Central memory CD4-positive, alpha-beta T cell (primary cell): ENCODE measurements at places on chromosomes 3 and 15.

DNA sequence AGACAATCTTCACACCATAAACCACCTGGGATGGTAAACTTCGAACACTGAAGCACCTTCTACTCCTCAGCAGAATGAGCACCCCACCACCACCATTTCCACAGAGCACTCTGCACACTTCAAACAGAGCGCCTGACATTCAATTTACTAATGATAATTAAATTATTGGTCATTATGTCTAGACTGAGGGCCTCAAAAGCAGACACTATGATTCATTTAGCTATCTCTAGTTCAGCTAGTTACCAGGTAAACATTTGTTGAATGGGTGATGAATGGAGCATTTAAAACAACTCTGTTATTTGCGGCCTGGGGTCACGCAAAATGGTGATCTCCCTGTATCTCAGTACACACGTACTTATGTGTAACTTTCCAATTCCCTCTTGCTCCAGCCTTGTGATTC, 40.9 kb downstream of the ACAP2 start:
- DNase-seq = no peak

DNA sequence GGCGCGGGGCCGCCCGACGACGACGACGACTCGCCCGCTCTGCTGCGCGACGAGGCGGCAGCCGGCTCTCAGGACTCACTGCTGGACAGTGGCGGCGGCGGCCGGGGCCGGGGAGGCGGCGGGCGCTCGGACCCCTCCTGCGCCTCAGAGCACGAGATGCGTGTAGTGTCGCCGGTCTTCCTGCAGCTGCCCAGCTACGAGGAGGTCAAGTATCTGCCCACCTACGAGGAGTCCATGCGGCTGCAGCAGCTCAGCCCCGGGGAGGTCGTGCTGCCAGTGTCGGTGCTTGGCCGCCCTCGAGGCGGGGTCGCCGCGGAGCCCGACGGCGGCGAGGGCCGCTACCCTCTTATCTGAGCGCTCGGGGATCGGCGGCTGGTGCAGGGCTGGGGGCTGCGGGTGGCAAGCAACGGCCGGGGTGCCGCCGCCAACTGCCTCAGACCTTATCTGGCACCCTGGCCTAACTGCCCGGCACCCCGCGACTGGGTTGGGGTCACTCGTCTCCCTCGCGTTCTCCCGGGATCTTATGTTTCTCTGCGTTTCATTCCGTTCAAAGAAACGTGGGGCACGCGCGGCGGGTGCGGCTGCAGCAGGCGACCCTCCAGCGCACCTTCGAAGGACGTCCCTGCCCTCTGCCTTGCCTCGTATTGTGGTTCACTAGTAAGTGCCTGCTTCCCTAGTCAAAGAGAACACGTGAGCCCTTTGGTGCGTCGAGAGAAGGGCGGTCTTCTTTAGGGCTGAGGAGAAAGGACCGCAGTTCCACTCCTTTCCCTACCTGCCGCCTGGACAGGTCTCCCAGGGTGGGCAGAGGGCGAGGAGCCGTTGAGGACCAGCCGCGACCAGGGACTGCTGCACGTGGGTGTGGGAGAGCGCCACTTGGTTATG, 1.0 kb downstream of the C3orf80 start:
- no peak for DNase-seq

DNA sequence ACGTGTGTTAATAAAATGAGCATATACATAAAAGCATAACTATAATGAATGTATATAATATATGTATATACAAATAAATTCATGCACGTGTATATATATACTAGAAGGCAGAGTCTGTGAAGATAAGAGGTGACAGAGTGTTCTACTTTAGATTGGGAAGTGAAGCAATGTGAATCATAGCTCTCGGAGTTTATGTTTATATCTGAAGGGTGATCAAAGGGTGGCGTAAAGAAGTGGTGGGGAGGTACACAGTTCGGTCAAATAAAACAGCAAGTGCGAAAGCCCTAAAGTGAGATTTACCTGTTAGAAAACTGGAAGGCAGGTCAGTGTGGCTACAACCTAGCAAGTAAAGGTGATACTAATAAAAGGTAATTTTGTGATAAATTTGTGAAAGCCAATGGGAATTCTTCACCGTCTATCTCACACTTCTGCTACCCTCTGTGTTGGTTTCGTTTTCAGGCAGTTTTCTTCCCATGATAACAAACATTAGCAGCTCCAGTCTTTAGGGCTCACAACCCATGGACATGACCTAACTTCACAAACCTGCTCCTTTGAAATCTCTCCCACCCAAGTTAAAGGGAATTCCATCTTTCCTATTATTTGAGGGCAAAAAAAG, 46.7 kb upstream of the BCHE start:
- DNase-seq = no peak

DNA sequence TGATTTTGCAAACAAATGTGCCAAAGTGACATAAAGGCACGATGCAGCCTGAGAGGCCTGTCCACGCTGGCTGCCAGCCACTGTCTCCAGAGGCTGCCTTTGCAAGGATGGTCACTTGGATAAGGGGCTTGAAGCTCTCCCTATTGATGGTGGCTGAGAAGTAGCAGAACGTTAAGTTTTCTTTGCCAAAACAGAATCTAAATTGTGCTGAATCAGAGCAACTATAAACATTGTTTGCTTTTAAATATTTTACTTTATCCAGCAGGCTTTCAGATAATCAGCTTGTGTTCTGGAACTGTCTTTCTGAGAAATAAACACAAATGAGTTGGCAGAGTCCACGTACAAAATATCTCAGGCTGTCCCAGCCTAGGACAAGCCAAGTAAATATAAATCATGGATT, 23.8 kb upstream of the CNBP start:
- no peak for DNase-seq

DNA sequence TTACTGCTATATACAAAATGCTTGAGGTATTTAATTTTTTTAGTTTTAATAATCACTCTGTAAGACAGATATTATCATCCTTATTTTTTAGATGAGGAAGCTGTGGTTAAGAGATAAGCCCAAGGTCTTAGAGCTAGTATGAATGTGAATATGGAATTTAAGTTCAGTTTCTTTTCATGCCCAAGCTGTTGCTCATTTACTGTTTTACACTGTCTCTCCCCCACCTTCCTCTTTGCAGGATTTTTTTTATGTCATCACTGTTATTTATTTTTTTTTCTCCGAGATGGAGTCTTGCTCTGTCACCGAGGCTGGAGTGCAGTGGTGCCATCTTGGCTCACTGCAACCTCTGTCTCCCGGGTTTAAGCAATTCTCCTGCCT, 22.5 kb downstream of the MAP2K5 start:
- DNase-seq = no peak

DNA sequence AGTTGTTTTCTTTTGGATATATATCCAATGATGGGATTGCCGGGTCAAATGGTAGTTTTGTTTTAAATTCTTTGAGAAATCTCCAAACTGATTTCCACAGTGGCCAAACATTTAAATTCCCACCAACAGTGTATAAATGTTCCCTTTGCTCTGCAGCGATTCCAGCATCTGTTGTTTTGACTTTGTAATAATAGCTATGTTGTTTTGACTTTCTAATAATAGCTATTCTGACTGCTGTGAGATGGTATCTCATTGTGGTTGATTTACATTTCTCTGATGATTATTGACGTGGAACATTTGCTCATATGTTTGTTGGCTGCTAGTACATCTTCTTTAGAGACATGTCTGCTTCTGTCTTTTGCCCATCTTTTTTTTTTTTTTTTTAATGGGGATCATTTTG, 332.2 kb upstream of the GBE1 start:
- DNase-seq = no peak

DNA sequence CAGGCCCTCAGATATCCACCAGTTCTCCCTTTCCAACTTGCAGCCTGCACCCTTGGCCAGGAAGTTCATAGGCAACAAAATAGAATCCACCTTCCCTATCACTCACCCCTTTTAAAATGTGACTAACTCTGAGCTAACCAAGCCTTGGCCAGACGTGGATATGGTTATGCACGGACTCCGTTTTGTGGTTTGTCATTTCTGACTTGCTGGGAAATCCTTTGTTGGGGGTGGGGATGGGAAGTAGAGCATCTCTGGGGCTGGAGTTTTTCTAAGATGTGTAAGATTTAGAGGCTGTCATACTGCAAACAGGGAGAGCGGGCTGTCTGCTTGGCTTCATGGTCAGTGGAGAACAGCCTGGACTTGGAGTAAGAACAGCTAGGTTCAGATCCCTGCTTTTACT, 62.6 kb downstream of the SMAD3 start:
- no peak for DNase-seq

GRCh38 chr3:39281533-39281932, 1.7 kb upstream of the CX3CR1 start:
- no peak for DNase-seq

GRCh38 chr3:37700466-37701248, 161.0 kb upstream of the CTDSPL start:
- no peak for DNase-seq

- DNase-seq = no peak
Measured at GRCh38 chr15:93519599-93519998, 430.6 kb upstream of the RGMA start.

DNA sequence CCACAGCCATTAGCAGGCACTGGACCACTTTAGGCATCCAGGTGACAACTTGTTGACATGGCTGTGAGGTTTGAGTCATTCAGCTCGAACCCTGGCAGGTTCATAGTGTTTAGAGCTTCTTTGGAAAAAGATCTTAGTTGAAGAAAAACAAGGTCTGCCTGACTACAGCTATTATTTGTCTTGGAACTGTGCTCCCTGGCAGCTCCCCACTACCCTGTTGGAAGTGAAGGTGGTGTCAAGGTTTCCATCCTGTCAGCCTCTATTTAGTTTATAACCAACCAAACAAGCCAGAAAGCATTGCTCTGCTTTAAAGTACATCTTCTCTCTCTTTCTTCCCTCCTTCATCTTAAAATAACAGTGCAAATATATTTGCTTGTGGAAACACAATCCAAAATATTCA, 56.8 kb downstream of the KAT2B start:
- DNase-seq = no peak

DNA sequence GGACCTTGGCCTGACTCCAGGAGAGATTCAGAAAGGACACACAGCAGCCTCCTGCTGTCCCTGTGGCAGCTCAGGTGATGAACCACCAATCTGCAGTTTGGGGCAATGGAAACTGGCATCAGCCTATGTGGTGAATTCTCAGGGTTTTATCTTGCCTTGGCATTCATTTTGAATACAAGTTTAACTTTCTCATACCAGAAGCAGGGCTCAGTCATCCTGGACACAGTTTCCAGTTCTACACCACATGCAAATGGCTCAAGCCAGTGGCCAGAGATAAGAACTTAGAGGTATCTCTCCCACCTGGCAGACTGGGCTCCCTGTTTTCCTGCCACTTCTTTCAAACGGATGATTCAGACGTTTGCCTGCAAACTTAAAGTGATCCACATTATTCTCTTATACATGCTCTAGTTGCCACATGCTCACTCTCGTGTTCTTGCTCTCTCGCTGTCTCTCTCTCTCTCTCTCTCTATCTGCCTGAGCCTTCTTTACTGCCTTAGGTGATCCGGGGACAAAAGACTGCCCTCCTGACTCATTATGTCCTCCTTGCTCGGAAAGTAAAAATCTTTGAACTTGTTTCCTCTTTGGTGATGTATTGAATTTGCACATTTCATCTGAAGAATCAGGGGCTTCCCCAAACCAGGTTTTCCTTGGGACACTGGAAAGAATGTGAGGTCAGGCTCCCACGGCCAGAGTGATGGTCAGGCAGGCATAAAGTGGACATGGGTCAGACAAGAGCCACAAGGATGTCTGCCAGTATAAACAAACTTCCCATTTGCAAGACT, 99.6 kb upstream of the STT3B start:
- no peak for DNase-seq

DNA sequence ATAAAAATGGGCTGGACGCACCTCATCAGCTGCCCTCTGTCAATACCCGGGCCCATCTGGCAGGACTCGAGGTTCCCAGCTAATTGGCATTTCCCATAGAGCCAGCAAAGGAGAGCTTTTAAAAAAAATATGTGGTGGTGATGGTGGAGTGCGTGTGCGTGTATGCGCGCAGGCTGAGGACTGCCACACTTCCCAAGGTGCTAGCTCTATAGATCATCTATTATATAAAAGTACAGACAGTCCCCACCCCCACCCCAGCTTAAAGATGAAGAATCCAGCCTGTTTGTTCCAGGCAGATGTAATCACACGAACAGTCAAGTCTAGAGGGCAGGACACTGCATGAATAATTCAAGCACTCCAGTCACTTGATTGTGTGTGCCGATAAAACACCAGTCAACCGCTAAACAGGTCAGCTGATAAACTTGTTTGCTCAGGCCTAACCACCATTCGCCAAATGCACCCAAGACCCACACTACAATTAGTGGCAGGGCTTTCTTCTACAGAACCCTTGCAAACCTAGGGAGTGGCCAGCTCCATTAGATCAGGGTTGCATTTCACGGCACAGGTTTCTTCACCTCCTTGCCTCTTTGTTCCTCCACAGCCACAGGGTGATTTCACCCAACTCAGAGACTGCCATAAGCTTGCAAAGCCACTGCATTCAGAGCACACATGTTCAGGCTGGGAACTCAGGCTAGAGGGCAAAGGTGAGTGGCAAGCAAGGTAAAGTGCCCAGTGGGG, 5.8 kb downstream of the TLE3 start:
- DNase-seq = no peak
